ENCODE measurements at places on chromosomes 16 and 17. TPM values are rescaled to one million over a fixed set of nuclear protein-coding genes. Genes with fewer than 3 reads are reported as not detected.

Gene MYH13
- not detected for polyA plus RNA-seq

Gene SLC5A2
- polyA plus RNA-seq: 1.2 TPM

DNA sequence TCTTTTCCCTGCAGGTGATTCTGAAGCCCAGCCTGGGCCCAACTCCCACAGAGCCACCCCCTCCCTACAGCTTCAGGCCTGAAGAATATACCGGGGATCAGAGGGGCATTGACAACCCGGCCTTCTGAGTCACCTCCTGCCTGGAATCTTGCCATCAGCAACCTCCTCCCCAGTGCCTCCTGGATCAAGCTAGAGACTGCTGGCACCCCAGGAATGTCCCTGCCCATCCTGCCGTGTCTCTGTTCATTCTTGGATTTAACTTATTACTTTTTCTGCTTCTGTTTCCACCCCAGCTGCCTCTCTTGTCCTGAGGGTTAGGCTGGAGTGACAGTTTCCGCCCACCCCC, 4.9 kb downstream of the TMEM92 start:
- DNase-seq: no peak

GRCh38 chr17:17081304-17081940, 39.2 kb downstream of the MPRIP start:
- DNase-seq: no peak

- DNase-seq: peak; percentile 47
Observed at GRCh38 chr16:54546521-54546920, 259.9 kb upstream of the IRX3 start.

DNA sequence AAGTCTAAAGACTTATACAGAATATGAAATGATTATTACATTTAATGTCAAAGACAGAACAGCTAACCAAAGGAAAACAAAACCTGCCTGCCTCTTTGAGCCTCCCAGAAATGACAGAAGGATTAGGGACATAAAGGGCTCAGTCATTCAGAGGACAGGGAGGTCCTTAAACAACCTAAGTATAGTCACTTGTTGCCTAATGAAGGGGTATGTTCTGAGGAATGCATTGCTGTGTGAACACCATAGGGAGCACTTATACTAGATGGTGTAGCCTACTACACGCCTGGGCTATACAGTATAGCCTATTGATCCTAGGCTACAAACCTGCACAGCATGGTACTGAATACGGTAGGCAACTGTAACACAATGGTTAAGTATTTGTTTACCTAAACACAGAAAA, 106.4 kb downstream of the PARN start:
- no peak for DNase-seq

Gene CRHR1
- polyA plus RNA-seq: not detected

Gene TXNDC11
- polyA plus RNA-seq: 25.8 TPM

GRCh38 chr17:10771148-10771547, 32.8 kb downstream of the TMEM238L start:
- no peak for DNase-seq

DNA sequence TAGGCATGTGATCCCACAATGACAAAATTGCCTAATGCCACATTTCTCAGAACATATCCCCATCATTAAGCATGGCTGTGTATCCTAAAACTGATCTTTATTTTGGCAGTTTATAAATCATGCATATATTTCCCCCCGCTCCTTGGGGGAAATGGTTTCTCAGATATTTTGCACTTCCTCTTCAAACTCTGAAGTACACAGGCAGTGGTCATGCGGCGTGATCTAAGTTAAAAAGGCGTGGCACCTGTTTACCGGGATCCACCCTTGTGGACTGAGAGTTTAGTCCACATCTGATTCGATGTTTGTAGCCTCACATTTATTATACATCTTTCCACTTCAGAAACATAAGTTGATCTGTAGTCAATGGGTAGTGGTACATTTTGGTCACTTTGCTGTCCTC, 51.4 kb downstream of the USP10 start:
- DNase-seq: no peak

DNA sequence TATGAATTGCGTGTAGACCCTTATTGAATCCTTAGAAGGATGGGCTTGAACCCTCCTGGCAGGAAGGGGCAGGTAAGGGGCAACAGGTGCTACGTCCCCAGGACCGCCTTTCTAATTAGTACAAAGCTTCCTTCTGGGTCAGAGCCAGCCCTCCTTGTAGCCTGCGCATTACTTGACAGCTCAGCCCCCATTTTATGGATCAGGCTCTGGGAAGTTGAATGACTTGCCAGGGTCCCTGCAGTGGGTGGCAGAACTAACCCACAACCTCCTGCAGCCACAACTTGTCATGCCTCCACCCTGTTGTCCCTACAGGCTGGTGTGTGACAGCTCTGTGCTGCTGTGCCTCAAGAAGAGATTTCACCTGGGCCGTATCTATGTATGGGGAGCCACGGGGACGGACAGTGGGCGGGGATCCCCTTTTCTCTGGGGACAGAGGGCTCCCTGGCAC, 2.7 kb downstream of the MYO15B start:
- no peak for DNase-seq

GRCh38 chr17:76674600-76674999, 31.0 kb upstream of the ST6GALNAC1 start:
- DNase-seq: peak; percentile 28

DNA sequence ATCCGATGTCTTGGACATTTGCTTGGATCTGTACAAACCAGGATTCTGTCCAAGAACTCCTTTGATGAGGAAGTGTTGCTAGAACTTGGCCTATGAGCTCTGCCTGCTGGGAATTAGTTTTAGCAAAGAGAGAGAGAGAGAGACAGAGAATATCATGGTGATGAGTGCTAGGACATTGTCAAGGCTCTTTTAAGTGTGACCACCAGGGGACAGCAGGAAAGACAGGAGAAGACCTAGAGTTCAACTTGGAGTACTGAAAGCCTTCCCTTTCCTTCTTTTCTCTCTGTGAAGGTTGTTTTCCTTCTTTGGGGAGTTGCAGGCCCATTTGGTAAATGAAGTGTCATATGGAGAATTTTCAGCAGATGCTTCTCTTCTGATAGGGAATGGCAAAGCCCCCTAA, 389.2 kb upstream of the HSBP1 start:
- no peak for DNase-seq

- no peak for DNase-seq
Observed at GRCh38 chr17:31967648-31968047, 30.8 kb downstream of the SUZ12 start.

- DNase-seq: no peak
Observed at GRCh38 chr17:49843774-49844350, 4.0 kb downstream of the TAC4 start.

- DNase-seq: no peak
Observed at GRCh38 chr17:50274142-50274896, at the start of gene TMEM92. TMEM92 (plus strand) TSS chr17:50274466; CDS start chr17:50274502, 36 bp downstream.

- no peak for DNase-seq
Observed at GRCh38 chr17:15966879-15967248, 21.9 kb downstream of the ADORA2B start.

- DNase-seq: no peak
Observed at GRCh38 chr17:17206913-17207335, 791 bp upstream of the PLD6 start.

DNA sequence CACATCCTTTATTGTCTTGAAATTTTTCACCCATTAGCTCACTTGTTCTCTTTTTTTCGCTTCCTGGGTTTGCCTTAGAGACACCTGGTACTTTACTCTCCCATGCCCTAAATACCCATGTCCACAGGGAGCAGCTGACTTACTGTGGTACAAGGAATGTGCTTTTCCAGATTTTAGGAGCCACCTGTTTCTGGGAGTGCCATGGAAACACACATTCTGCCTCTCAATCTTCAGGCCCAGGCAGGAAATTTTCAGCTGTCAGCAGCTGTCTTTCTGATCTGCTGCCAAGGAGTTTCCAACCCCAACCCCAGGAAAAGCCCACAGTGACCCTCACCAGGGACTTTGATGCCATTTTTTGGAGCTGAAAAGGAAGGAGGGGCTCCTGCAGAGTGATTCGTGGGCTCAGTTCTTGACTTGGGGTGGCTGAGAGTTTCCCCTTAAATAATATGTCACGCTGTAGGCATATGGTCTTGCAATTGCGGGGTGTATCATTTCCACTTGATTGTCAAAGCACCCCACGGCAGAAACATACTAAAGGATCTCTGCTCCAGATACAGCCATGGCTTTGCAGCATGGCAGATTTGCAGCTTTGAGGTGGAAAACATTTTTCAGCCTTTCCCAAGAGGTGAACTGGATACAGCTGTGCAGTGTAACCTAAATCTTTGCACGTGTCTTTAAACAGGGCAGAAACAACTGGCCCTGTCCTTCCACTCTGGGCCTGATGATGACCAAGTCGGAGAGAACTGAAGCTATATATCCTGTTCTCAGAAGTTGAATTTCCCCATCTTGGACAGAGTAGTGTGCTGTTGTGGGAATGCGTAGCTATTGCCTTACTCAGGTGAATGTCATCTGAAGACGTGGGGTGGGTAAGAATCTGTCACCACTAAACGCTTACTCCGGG, 19.2 kb downstream of the RBFOX1 start:
- DNase-seq: no peak

Gene TRPV3
- polyA plus RNA-seq: 1.6 TPM

Gene CTCF
- polyA plus RNA-seq: 17.5 TPM

DNA sequence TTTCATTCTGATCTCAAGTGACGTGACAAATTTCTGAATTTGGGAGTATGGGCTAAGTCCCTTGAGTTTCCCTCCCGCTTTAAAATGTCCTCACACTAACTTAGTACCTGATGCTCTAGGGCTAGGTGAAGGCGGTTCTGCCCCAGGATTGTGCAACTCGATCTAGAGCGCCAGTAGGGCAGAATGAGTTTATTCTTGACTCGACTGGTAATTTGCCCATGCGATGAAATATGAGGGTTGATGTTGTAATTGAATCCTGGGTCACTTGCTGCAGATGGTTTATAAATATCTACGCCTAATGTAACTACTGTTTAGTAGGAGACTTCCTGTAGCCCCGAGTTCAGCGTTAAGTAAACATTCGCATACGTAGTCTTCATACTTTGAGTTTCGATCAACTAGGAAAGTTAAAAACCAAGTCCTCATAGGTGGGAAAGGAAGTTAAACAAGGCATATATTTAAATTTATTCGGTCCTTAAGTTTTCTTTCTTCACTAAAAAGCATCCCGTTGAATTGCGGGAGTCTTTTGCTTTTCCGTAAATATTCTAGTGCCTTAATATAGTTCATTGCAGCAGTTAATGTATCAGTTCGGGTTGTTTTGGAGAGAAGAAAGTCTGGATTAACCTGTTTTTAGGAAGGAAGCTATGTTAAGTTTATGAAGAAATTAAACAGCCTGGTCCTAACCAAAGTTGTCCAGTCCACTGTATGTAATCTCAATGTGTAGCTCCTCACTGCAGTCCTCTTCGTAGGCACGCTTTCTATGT, 1.6 kb downstream of the CTCF start:
- peak; percentile 41 for DNase-seq

- DNase-seq: no peak
Observed at GRCh38 chr16:13136901-13137300, 235.5 kb downstream of the SHISA9 start.

GRCh38 chr16:85824161-85825135, 25.0 kb downstream of the COX4I1 start:
- no peak for DNase-seq

Gene PIK3R6
- 0.86 TPM for polyA plus RNA-seq

DNA sequence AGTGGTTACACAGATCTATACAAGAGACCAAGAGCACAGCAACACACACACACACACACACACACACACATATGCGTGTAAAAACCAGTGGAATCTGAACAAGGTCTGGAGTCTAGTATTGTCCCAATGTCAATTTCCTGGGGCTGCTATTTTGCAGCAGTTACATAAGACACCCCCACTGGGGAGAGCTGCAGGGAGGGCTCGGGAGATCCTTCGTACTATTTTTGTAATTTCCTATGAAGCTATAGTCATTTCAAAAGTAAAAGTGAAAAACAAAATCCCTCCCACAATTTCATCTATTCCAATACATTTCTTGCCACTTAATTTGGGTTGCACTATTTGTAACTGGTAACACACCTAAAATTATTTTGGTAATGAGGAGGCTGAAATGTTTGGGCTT, 68.5 kb downstream of the C16orf95 start:
- no peak for DNase-seq

- DNase-seq: no peak
Observed at GRCh38 chr17:60406887-60407286, 15.0 kb upstream of the USP32 start.

GRCh38 chr17:57569853-57570252, 175.2 kb downstream of the CCDC182 start:
- DNase-seq: no peak

- no peak for DNase-seq
Observed at GRCh38 chr17:41772218-41772585, 14.3 kb downstream of the JUP start.

GRCh38 chr17:41691031-41691777, 2.5 kb downstream of the EIF1 start:
- DNase-seq: no peak

Gene IGF2BP1
- not detected for polyA plus RNA-seq

Gene MTSS2
- 47.5 TPM for polyA plus RNA-seq

- no peak for DNase-seq
Observed at GRCh38 chr17:76131692-76132573, 9.1 kb downstream of the FOXJ1 start.

Gene KRT39
- not detected for polyA plus RNA-seq

Gene MYL4
- polyA plus RNA-seq: 10,368 TPM

Gene KRT20
- 0.14 TPM for polyA plus RNA-seq

DNA sequence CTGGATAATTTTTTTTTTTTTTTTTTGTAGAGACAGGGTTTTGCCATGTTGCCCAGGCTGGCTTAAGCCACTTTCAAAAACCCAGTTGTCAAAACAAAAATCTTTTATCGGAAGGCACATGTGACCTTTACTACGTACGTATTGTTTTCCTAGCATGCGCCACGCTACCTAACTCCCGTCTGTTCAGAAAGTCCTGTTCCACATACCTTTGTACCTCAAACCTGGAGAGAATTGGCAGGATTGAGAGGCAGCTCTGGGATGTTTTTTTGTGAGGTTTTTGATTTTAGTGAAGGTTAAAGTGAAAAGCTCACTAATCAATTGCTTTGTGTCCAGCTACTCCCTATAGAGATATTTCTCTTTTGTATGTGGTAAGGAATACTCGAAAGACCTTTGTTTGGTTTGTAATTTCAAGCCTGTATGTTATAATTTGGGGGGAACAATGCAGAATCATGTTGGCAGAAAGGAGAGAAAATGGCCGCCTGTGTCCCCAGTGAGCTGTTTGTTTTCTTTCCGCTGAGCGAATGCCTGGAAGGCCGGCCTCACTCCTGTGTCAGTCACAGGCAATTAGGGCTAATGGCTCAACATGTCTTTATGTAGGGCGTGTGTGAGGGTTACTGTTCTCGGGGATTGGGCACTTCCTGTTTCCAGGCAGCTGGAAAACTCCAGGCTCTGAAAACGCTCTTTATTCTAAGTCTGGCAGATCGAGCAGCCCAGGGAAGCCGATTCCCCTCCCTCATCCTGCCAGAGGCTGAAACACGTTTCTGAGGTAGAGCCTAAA, 60.8 kb upstream of the CLEC18A start:
- DNase-seq: peak; percentile 69

Gene CLEC3A
- polyA plus RNA-seq: 0.16 TPM

Gene KRTAP4-5
- not detected for polyA plus RNA-seq

Gene TMEM186
- 11.5 TPM for polyA plus RNA-seq

Gene SNX20
- 0.34 TPM for polyA plus RNA-seq

Gene OR1F1
- not detected for polyA plus RNA-seq

Gene NEUROD2
- polyA plus RNA-seq: not detected

GRCh38 chr17:33519692-33520091, 226.6 kb upstream of the ASIC2 start:
- DNase-seq: no peak
